ENCODE measurements at places on chromosomes 6 and 20.

DNA sequence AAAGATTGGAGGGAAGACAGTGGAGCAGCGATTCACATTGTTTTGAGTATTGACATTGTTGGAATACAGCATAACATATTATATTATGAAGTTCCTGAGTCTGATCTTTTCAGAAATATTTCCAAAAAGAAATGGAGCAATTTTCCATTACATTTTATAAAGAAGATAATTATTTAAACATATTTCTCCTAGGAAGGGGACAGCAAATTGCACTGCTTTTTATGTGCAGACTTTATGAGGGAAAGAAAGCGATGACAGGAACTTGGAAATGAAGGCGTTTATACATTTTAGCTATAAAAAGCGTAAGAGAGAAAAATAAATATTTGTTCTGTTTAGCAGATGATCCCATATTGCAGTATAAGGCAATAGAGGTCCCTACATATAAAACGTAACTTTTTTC, 117.0 kb upstream of the EDN1 start:
- DNase-seq, result no peak

- DNase-seq, result no peak
Observed at GRCh38 chr6:116426551-116426950, 34.6 kb upstream of the CALHM6 start.

- DNase-seq, result no peak
Observed at GRCh38 chr20:11235058-11235457, 561.3 kb upstream of the JAG1 start.

DNA sequence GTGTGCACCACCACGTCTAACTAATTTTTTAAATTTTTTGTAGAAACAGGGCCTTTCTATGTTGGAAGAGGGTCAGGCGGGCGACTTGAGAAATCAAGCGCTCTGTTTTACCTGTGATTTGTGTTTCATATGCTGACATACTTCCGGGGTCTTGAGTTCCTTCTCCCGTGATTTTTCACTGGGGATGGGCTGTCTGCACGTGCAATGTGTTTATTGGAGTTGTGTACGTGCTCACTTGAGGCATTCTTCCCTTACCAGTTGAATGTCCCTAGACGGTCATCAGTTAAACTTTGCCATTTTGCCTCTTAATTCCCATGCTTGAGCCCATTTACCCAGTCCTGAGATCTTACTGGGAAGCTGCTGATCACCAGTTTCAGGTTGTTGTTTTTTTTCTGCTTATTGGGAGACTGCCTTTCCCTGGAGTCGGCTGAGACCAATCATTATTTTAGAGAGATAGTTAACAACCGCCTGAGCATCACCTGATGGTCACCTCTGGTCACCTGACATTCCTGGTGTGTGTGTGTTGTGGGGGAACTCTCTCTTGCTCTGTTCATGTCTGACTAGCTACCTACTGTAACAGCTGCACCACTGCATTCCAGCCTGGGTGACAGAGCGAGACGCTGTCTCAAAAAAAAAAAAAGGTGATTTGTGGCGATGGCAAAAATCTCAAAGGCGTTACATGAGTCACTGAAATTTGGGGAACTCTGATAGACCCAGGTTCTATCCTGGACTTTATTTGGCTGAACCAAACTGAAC, 34.8 kb upstream of the NCOA3 start:
- no peak for DNase-seq

DNA sequence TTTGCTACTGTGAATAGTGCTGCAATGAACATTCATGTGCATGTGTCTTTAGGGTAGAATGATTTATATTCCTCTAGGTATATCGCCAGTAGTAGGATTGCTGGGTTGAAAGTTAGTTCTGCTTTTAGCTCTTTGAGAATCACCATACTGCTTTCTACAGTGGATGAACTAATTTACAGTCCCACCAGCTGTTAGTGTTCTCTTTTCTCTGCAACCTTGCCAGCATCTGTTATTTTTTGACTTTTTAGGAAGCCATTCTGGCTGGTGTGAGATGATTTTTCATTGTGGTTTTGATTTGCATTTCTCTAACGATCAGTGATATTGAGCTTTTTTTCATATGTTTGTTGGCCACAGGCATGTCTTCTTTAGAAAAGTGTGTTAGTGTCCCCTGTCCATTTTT, 40.0 kb downstream of the PLG start:
- no peak for DNase-seq

DNA sequence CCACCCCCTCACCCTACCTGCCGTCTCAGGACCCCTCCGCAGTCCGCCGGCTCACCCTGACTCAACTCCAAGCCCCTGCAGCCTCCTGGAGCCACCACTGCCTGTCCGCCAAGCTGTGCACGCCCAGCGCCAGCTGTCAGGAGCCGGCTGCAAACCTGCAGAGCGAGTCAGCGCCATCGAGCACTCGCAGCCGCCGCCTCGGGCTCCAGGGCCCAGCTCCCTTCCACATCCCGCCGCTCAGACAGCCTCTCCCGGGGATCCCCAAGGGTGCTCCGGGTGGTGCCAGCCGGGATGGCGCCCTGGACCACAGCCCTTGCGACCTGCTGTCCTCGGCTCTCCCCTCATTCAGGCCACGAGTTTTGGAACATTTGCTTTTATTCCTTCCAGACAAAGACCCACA, 4.3 kb downstream of the TNNC2 start:
- DNase-seq, result no peak

DNA sequence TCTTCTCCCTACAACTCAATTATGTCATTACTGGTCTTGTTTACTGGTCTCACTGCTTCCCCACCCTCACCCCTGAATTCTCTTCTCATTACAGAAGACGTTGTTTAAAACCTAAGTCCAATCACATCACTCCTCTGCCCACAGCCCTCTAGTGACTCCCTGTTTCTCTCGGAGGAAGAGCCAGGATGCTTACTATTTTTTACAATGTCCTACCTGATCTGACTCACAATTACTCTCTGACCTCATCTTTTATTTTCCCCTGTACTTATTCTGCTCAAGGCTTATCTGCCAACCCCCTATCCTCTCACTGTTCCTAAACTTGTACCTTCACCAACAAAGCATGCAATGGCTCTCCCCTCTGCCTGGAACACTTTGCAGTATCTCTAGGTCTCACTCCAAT, 400.4 kb upstream of the PTCHD4 start:
- no peak for DNase-seq

- DNase-seq, result no peak
Observed at GRCh38 chr20:9375221-9375681, 139.1 kb upstream of the LAMP5 start.

DNA sequence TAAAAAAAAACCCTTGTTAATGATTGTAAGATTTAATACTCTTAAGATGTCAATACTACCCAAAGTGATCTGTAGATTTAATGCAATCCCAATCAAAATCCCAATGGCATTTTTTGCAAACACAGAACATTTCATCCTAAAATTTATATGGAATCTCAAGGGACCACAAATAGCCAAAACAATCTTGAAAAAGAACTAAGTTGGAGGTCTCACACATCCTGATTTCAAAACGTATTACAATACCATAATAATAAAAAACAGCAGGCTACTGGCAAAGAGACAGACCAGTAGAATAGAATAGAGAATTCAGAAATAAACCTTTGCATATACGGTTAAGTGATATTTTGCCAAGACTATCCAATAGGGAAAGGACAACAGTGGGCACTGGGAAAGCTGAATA, 331.9 kb upstream of the JARID2 start:
- no peak for DNase-seq

- DNase-seq, result no peak
Observed at GRCh38 chr20:3784863-3785239, 1.7 kb downstream of the CENPB start.

GRCh38 chr20:46117704-46118467, at the start of gene CD40:
TSS of gene CD40 (plus strand) at chr20:46118314. CDS start at chr20:46118344, 30 bp downstream.
- peak; percentile 42 for DNase-seq
